ENCODE measurements at places on chromosomes 7 and 10. TPM values are rescaled to one million over a fixed set of nuclear protein-coding genes. Genes with fewer than 3 reads are reported as not detected.

- H3K4me1 ChIP-seq, result no peaks in the 10 kb centered on the region
- no peak for DNase-seq
- H3K36me3 ChIP-seq, result no peaks in the 10 kb centered on the region
- H3K4me3 ChIP-seq, result no peak overlapping the region
- no peak overlapping the region for H3K27ac ChIP-seq
Observed at GRCh38 chr7:15669443-15670090, 16.9 kb downstream of the MEOX2 start.

GRCh38 chr10:106158241-106158640 is 1006.3 kb downstream of the SORCS1 start:
- no peaks in the 10 kb centered on the region for H3K4me1 ChIP-seq
- no peak for DNase-seq
- no peaks in the 10 kb centered on the region for H3K36me3 ChIP-seq
- H3K27me3 ChIP-seq, result no peaks in the 10 kb centered on the region
- H3K4me3 ChIP-seq, result no peak overlapping the region

GRCh38 chr7:65239707-65240352 is 133.8 kb upstream of the ZNF92 start:
- no peaks in the 10 kb centered on the region for H3K36me3 ChIP-seq
- DNase-seq, result no peak
- H3K4me1 ChIP-seq, result no peaks in the 10 kb centered on the region

DNA sequence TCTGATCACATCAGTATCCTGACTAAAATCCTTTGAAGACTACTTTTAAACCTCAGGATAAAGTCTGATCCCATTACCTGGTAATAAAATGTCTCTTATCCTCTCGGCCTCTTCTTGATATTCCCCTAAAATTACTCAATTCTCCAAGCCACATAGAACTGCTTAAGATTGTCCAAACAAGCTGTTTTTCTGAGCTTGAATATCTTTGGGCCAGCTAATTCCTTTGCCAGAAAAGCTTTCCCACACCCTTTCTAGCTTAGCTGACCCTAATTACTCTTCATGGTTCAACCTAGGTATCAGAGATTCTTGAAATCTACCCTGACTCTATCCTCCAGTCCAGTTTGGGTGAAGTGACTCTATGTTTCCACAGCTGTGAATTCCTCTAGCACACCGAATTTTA is 328.6 kb downstream of the CRPPA start:
- no peak overlapping the region for H3K4me3 ChIP-seq
- H3K36me3 ChIP-seq, result no peaks in the 10 kb centered on the region
- DNase-seq, result no peak
- peaks cover 9% of the 10 kb centered on the region for H3K4me1 ChIP-seq
- no peaks in the 10 kb centered on the region for H3K27me3 ChIP-seq
- H3K27ac ChIP-seq, result no peak overlapping the region

GRCh38 chr10:51743146-51743545 is 43.8 kb upstream of the CSTF2T start:
- H3K4me3 ChIP-seq, result no peak overlapping the region
- no peaks in the 10 kb centered on the region for H3K36me3 ChIP-seq
- peaks cover 2% of the 10 kb centered on the region for H3K27me3 ChIP-seq
- H3K27ac ChIP-seq, result no peak overlapping the region
- H3K4me1 ChIP-seq, result no peaks in the 10 kb centered on the region

GRCh38 chr10:101132636-101133473 is 1.8 kb downstream of the TLX1 start:
- no peak overlapping the region for H3K4me3 ChIP-seq
- no peaks in the 10 kb centered on the region for H3K36me3 ChIP-seq

DNA sequence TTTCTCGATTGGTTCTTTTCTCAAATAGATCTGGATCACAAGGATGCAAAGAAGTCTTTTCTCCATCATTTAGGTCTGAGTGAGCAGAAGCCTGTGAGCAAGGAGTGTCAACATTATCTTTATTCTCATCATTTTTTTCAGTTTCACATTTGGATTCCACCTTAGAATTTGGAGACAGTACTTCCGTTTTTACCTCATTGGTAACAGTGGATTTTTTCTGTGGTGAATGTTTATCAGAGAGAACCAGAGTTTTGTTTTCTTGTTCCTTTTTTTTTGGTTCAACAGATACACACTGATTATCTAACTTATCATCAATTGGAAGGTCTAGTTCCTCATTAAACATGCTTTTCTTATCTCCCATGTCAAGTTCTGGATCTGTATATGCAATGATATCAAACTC is 151.3 kb downstream of the GALNT11 start:
- peaks cover 49% of the 10 kb centered on the region for H3K36me3 ChIP-seq
- H3K4me1 ChIP-seq, result peaks cover 28% of the 10 kb centered on the region
- DNase-seq, result no peak
- no peak overlapping the region for H3K27ac ChIP-seq
- no peak overlapping the region for H3K4me3 ChIP-seq

GRCh38 chr10:71690094-71690720 is 29.4 kb downstream of the C10orf105 start:
- no peak for DNase-seq
- no peak overlapping the region for H3K27ac ChIP-seq
- peaks cover 6% of the 10 kb centered on the region for H3K36me3 ChIP-seq
- no peaks in the 10 kb centered on the region for H3K4me1 ChIP-seq
- H3K27me3 ChIP-seq, result peaks cover 32% of the 10 kb centered on the region

DNA sequence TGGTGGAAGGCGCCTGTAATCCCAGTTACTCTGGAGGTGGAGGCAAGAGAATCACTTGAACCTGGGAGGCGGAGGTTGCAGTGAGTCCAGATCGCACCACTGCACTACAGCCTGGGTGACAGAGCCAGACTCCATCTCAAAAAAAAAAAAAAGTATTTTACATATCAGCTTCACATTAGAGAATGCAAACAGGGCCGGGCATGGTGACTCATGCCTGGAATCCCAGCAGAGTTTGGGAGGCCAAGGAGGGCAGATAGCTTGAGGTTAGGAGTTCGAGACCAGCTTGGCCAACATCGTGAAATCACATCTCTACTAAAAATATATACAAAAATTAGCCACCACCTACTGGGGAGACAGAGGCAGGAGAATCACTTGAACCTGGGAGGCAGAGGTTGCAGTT is 31.6 kb downstream of the USP54 start:
- no peak for DNase-seq
- H3K36me3 ChIP-seq, result no peaks in the 10 kb centered on the region
- H3K27ac ChIP-seq, result no peak overlapping the region
- H3K4me3 ChIP-seq, result no peak overlapping the region
- no peaks in the 10 kb centered on the region for H3K27me3 ChIP-seq
- H3K4me1 ChIP-seq, result peaks cover 7% of the 10 kb centered on the region

GRCh38 chr10:108412323-108412722 is 1247.8 kb upstream of the SORCS1 start:
- no peaks in the 10 kb centered on the region for H3K4me1 ChIP-seq
- no peaks in the 10 kb centered on the region for H3K36me3 ChIP-seq
- DNase-seq, result no peak
- no peak overlapping the region for H3K4me3 ChIP-seq
- no peaks in the 10 kb centered on the region for H3K27me3 ChIP-seq

DNA sequence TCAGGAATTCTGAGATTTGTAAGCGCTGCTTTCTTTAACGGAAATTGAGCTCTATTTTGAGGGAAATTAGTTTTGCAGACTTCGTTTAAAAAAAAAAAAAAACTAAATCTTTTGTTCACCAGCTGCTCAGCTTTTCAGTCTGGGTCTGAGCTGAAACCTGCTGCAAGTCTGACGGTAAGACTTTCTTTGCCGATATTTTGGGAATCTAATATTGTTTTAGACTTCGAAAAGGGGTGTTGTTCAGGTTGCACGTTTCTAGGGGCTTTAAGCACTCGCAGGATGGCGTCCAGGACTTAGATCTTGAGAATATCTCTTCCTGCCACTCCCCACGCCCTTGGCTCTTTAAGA is 1.8 kb upstream of the MEOX2 start:
- H3K4me3 ChIP-seq, result no peak overlapping the region
- peaks cover 42% of the 10 kb centered on the region for H3K27me3 ChIP-seq
- H3K27ac ChIP-seq, result no peak overlapping the region
- H3K36me3 ChIP-seq, result no peaks in the 10 kb centered on the region

DNA sequence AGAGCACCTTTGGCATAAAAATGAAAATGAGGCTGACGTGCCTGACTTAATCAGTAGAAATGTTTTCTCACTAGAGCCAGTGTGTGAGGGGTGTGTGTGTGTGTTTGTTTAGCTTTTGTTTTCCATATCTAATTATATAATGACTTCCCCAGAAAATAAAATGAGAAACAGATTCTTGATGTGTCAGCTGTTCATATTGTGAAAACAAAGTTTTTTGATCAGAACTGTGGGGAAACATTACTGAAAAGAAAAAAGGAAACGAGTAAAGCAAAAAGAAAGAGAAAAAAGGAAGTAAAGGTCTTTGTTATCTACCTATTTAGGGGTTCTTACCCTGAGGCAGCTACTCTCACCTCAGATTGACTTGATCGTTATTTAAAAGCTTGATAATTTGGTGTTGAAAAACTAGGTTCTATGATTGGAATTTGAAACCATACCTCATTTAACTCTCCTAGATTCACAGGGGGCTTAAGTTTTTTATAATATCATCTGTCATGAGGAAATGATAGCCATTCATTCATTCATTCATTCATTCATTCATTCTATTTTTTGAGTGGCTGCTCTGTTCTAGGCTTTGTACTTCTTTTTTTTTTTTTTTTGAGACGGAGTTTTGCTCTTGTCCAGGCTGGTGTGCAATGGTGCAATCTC is 58.0 kb downstream of the CREM start:
- H3K4me1 ChIP-seq, result peaks cover 17% of the 10 kb centered on the region
- DNase-seq, result no peak
- H3K36me3 ChIP-seq, result no peaks in the 10 kb centered on the region
- no peaks in the 10 kb centered on the region for H3K27me3 ChIP-seq
- H3K27ac ChIP-seq, result no peak overlapping the region
- H3K4me3 ChIP-seq, result no peak overlapping the region

DNA sequence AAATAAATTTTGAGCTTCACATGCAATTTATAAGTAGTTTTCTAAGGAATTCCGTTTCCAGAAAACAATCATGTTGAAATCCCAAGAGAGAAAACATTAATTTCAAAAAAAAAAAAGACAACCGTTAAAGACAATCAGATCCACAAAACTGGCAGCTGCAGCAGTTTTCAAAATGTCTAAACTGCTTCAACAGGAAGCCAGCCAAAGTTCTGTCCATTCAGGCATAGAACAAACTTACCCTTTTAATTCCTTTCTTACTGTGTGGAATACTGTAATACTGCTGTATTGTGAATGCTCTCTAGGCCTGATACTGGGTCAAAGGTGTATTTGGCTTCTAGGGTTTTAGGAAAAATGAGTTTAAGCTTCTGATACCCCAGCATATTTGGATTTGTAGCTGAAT is 31.6 kb downstream of the HOXA1 start:
- H3K4me3 ChIP-seq, result no peak overlapping the region
- H3K36me3 ChIP-seq, result peaks cover 5% of the 10 kb centered on the region
- H3K27me3 ChIP-seq, result peaks cover 16% of the 10 kb centered on the region
- peaks cover 32% of the 10 kb centered on the region for H3K4me1 ChIP-seq

- no peaks in the 10 kb centered on the region for H3K4me1 ChIP-seq
- no peak for DNase-seq
- no peak overlapping the region for H3K27ac ChIP-seq
Observed at GRCh38 chr7:96380111-96380512, 58.2 kb upstream of the SLC25A13 start.

DNA sequence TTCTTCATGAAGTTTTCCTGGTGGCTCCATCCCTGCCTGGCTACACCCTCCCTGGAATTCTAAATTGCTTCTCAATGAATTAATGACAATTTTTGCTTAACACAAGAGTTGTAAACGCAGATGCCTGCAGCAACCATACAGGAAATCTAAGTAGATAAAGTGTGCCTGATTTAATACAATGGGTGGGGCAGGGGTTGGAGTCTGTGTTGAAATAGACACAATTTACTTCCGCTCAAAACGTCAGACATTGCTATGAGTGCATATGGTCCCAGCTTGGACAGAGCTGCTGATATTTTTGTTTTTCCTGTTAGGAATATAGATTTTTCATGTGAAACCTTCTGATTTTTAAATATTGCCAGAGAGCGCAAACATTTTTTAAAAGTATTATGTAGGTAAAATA is 1235.0 kb upstream of the SORCS1 start:
- no peak for DNase-seq
- no peak overlapping the region for H3K27ac ChIP-seq
- H3K27me3 ChIP-seq, result no peaks in the 10 kb centered on the region
- H3K4me1 ChIP-seq, result no peaks in the 10 kb centered on the region
- no peak overlapping the region for H3K4me3 ChIP-seq

DNA sequence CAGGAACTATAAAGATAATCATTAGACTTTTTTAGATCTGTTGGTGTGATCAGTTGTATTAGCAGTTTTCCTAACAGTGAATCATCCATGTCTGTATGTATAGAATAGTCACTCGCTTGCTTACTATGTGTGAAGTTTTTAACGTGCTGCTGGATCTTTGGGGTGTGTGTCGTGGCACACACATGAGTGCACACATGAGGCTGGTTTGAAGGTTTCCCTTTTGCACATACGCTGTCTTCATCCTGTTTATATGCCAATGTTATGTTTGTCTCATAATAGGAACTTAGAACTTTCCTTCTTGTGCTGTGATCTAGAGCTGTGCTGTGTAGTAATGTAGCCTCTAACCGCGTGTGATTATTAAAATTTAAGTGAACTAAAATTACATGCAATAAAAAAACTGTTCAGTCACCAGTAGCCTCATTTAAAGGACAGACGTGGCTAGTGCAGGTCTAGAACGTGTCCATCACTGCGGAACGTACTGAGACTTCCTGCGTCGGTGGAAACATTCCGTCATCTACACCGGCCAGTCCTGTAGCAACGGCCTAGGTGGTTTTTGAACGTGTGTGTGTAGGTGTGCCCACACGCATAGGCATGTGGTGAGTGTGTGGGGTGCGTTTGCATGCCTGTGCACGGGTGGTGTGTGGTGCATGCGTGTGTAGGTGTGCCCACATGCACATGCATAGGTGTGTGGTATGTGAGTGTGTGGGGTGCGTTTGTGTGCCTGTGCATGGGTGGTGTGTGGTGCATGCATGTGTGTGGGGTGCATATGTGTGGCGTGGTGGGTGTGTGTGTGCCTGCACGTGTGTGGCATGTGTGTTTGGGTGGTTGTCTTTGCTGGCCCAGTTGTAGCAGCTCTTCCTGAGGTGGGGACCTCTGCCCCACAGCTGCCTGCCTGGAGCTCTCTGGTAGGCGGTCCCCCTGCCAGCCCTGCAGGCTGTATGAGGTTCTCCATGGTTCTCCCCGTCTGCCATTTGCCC is 56.6 kb downstream of the INPP5A start:
- no peak for DNase-seq
- peaks cover 81% of the 10 kb centered on the region for H3K4me1 ChIP-seq
- H3K27me3 ChIP-seq, result peaks cover 2% of the 10 kb centered on the region
- H3K4me3 ChIP-seq, result no peak overlapping the region
- no peak overlapping the region for H3K27ac ChIP-seq

- DNase-seq, result no peak
- peaks cover 3% of the 10 kb centered on the region for H3K27me3 ChIP-seq
- H3K4me3 ChIP-seq, result no peak overlapping the region
- no peaks in the 10 kb centered on the region for H3K36me3 ChIP-seq
- peaks cover 6% of the 10 kb centered on the region for H3K4me1 ChIP-seq
- H3K27ac ChIP-seq, result no peak overlapping the region
Observed at GRCh38 chr7:42605406-42606192, 306.3 kb downstream of the C7orf25 start.

GRCh38 chr7:64045301-64046040 is at the start of gene ZNF727:
Gene ZNF727, plus strand, starts transcription at chr7:64045434. Its CDS starts 188 bp downstream, at chr7:64045622.
- no peaks in the 10 kb centered on the region for H3K27me3 ChIP-seq
- no peak for DNase-seq
- peaks cover 10% of the 10 kb centered on the region for H3K36me3 ChIP-seq
- H3K27ac ChIP-seq, result no peak within 1 kb of the TSS
- no peak within 1 kb of the TSS for H3K4me3 ChIP-seq
- H3K4me1 ChIP-seq, result no peaks in the 10 kb centered on the region

HOGA1 gene
- total RNA-seq, result 0.28 TPM

LRRN3 gene
- total RNA-seq, result 18.9 TPM

NDUFB8 gene
- total RNA-seq, result 219 TPM

NUDT1 gene
- 50.0 TPM for total RNA-seq

PI4K2A gene
- total RNA-seq, result 37.3 TPM

CTAGE4 gene
- total RNA-seq, result not detected

STYXL1 gene
- total RNA-seq, result 30.7 TPM

MMD2 gene
- total RNA-seq, result not detected

ATRNL1 gene
- not detected for total RNA-seq

ADAM8 gene
- total RNA-seq, result 0.95 TPM

PON3 gene
- not detected for total RNA-seq

Data from HFFc6 (cell line).